Aorta (tissue), 5 donors: ENCODE measurements at places on chromosomes 1 and 21. TPM values are rescaled to one million over a fixed set of nuclear protein-coding genes. Genes with fewer than 3 reads are reported as not detected.

DNA sequence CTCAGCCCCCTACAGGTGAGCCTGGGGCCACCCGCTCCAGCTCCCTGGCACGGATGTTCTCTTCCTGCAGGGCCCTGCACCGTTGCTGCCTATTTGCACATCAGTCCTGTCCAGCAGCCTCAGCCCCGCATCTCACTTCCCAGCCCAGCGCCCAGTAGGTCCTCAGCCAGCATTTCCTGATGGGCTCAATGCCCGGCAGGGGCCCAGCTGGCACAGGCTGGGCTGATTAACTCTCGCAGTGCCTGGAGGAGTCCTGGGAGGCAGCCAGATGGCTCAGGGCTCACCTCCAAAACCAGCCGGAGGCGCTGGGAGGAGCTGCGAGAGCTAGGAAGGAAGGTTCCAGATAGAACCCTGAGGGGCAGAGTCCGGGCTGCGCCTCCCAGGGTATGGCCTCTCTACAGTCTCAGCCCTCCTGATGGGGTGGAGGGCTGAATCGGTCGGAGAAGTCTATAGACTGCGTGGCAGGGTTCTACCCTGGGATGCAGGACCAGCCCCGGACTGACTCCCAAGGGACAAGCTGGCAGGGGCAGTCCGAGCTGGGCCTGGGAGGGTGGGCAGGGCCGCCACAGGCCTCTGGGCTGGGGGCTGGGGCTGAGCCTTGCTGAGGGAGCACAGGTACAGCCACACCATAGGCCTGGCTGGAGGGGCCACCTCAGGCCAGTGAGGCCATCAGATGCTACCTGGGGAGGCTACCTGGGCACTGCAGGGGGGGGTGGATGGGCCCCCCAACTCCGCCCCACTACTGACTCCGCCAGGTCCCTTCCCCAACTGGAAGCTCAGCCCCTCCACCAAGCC is 19.2 kb upstream of the CLSTN1 start:
- peak; percentile 73 for DNase-seq

DNA sequence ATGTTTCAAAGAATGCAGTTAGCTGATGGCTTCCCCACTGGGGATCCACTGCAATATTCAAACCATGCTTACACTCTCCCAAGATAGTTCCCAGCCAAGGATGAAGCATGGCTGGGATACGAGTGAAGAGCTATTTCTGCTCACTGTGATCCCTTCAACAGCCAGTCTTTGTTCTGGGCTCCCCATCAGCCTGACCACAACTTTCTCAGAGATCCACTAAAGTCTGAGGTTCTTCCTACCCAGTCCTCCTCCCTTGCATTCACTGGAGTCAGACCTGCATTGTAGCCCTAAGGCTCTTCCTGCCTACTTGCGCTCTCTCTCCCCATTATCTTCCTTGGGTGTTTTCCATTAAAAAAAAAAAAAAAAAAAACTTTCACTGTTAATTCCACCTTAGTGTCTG is 101.4 kb downstream of the TTLL7 start:
- no peak for DNase-seq

Gene ARMH1
- 2.0 TPM for polyA plus RNA-seq

Gene FCN3
- polyA plus RNA-seq: 0.15 TPM

DNA sequence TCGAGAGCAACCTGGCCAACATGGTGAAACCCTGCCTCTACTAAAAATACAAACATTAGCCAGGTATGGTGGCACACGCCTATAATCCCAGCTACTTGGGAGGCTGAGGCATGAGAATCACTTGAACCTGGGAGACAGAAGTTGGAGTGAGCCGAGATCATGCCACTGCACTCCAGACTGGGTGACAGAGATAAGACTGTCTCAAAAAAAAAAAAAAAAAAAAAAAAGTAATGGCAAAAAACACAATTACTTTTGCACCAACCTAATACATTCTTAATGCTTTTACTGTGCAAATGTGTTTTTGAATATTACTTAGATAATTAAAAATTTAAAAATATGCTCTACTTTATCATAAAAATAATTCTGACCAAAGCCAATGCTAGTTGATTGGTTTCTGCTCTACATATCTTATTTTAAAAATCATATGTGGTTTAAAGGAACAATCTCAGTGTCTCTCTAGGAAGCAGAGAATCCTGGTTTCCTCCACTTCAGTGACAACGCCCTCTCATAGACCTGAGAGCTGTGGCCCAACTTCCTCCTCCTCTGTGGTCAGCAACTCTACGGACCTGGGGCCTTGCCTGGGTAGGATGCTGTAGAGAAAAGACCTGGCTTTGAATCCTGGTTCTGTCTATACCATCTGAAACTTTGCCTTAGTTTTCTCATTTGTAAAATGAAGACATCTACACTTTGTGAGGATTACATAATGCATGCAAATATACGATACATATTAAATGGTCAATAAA is 64.7 kb downstream of the TGFBR3 start:
- no peak for DNase-seq

- DNase-seq: no peak
These were observed 61.8 kb upstream of the TTLL7 start for GRCh38 chr1:84060781-84061180.

- DNase-seq: peak; percentile 51
These were observed 118.5 kb downstream of the DMRTB1 start for GRCh38 chr1:53577761-53578100.

Gene RGS7
- polyA plus RNA-seq: not detected

DNA sequence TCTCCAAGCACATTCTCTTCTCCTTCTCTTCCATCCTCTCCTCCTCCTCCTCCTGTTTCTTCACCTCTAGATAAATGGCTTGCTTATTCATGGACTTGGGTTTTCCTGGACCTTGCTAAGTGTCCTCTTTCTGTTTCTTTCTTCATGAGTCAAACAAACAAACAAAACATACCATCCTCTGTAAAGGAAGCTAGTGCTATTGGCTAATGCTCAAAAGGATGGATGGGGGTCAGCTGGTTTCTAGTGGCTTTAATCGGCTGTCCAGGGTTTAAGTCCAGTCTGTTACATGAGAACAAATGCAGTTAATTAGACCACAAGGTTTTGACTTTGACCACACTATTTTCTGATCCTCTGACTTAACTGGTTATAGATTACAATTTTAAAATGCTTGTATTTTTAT is 83.8 kb upstream of the TSPAN2 start:
- no peak for DNase-seq

- no peak for DNase-seq
These were observed 3.3 kb downstream of the CHD5 start for GRCh38 chr1:6176779-6177178.

Gene FCRL3
- 0.03 TPM for polyA plus RNA-seq
